ENCODE measurements at places on chromosomes 5 and 9.

- peak; percentile 27 for DNase-seq
Measured at GRCh38 chr9:132937463-132937901, 6.9 kb downstream of the TSC1 start.

DNA sequence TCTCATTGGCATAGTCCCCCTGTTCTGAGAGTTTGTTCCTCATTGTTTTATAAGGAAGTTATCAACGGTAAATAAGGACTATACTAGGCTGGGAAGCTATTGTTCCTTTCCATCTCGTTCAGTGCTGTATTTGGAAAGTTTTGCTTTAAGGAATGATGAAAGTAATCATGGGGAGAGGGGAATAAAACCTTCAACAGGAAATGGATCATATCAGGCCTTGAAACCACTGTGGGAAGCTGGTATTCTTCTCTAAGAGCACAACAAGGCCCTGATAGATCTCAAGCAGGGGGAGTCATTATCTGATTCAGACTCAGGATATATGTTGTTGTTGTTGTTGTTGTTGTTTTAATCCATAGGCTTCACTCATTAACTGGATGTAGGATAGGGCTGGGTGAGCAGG lies 474.5 kb downstream of the ENC1 start:
- peak; percentile 75 for DNase-seq

DNA sequence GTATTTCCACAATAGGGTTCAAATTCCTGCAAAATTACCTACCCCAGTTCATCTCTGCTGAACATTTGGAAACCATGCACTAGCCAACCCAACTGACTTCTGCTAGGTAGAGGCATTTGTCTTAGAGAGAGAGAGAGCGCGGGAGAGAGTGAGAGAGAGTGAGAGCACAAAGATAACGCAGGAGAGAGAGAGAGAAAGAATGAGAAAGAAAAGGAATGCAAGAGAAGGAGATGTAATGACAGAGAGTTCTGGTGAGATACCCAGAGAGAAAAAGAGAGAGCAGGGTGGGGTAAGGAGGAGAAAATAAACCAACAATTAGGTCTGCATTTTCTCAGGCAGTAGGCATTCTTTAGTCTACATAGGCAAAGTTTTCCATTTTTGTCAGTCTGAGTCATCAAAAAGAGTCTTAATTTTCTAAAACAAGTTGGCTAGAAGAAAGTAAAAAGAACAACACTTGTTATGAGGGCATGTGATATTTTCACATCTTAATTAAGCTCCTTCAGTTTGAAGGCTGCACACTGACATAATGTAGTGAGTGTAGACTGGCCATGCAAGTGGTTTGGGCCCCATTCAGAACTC lies 98.2 kb downstream of the MAP1B start:
- DNase-seq = no peak

GRCh38 chr5:158514319-158514985 lies 585.3 kb downstream of the EBF1 start:
- no peak for DNase-seq

- no peak for DNase-seq
Measured at GRCh38 chr9:113267911-113268566, 7.3 kb downstream of the CDC26 start.

GRCh38 chr9:127529671-127530070 lies 78.4 kb downstream of the LRSAM1 start:
- DNase-seq = peak; percentile 78

- no peak for DNase-seq
Measured at GRCh38 chr9:122016309-122016708, 76.8 kb downstream of the TTLL11 start.

GRCh38 chr5:53038196-53038847 lies 49.2 kb downstream of the ITGA2 start:
- DNase-seq = no peak

- DNase-seq = peak; percentile 18
Measured at GRCh38 chr5:15722305-15722704, 222.3 kb downstream of the FBXL7 start.

- DNase-seq = no peak
Measured at GRCh38 chr9:114898741-114899140, 31.6 kb downstream of the TNFSF8 start.

GRCh38 chr9:133696071-133696472 lies 42.1 kb downstream of the SARDH start:
- DNase-seq = no peak

DNA sequence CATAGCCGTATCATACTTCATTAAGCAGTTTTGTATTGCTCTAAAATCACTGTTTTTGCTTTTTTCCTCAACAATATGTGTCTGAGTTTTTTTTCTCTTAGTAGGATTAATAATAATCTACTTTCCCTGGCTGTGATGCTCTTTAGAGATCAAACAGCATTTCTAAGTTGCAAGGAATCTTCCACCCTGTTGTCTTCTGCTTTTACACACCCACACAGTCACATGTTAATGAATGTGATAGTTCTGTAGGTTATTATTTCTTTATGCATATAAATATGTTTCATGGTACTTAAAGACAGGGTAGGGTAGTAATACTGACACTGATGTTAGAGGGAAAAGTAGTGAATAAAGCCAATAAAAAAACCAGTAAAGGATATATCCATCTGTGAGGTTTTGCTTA lies 29.3 kb downstream of the SLC44A1 start:
- no peak for DNase-seq

DNA sequence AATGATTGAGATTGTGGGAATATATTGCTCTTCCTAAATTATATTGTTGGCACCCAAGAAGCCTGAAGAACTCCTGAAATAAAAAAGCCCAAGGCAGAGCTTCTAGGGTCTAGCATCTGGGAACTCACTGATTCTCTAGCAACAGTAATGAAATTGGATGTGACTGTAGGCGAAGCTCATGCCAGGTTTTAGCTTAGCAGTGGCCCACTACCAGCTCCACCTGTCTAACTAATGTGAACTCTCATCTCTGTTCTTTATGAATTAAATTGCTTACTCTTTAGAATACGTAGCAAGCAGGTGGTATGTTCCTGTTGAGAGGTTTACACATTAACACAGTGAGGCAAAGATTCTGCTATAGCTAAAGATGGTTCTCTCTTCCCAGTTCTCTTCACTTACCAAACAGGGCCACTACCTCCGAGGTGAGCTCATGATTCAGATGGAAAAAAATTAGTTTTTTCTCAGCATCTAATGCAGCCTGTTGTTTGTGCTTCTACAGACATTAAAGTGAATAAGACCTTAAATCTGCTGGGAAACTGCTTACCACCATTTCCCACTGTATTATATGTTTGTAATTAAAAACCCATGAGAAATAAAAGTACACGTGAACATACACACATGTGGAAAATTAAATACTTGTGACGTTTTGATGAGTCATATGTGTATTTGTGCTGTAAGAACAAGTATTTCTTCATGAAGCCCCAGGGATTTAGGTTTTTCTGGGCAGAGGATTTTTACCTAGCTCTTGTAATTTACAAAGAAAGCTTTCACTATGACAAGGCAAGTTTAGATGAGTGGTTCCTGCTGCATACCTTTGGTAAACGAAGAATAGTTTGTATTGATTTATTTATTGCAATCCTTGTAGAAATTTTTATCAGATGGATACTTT lies 360.1 kb downstream of the KDM4C start:
- DNase-seq = no peak

DNA sequence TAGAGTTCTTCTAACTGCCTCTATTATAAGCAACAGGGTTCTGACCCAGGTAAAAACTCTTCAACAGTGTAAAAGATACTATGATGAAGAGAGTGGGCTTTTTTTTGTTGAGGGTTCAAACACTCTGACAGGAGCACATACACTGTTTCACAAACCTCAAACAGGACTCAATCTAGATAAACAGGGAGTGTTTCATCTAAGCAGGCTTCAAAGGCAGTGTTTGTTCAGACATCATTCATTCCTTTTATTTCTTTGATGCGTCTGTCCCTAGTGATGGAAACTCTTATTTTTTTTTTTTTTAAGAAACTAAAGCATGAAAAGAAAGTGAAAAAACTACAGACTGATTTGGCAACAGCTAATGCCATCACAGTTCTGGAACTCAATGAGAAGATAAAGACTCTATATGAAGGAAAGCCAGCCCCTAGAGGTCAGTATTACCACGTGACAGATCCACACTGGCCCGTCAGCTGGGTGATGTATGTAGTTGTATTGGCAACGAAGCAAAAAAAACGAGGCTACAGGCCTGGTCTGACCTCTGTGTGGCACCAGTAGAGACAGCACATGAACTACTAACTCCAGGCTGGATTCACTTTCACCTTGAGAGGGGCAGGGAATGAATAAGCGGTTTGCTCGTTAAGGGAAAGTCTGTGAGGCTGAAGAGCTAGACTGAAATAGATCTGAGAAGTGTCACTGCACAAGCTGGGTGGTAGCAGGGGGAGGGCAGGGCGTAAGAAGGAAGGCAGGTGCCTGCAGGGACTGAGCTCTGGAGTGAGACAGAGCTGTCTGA lies 172.2 kb downstream of the CCDC192 start:
- peak; percentile 82 for DNase-seq

- DNase-seq = peak; percentile 10
Measured at GRCh38 chr5:154477382-154478223, 424 bp downstream of the HAND1 start.

DNA sequence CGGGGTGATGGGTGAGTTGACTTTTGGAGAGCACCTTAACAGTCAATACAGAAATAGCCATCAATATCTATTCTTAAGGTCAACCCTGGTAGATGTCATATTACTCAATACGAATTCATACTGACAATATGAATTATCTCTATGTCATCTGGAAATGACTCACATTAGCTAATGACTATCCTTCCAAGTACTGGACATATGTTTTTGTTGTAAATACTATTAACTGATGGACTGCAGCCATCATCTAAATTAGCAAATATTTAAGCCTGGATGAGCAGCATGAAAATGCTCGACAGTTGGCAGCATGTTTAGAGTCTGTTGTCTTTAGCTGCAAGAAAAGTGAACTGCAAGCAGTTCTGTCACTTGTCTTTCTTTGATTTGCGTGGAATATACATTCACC lies 19.6 kb upstream of the ISOC1 start:
- DNase-seq = no peak

DNA sequence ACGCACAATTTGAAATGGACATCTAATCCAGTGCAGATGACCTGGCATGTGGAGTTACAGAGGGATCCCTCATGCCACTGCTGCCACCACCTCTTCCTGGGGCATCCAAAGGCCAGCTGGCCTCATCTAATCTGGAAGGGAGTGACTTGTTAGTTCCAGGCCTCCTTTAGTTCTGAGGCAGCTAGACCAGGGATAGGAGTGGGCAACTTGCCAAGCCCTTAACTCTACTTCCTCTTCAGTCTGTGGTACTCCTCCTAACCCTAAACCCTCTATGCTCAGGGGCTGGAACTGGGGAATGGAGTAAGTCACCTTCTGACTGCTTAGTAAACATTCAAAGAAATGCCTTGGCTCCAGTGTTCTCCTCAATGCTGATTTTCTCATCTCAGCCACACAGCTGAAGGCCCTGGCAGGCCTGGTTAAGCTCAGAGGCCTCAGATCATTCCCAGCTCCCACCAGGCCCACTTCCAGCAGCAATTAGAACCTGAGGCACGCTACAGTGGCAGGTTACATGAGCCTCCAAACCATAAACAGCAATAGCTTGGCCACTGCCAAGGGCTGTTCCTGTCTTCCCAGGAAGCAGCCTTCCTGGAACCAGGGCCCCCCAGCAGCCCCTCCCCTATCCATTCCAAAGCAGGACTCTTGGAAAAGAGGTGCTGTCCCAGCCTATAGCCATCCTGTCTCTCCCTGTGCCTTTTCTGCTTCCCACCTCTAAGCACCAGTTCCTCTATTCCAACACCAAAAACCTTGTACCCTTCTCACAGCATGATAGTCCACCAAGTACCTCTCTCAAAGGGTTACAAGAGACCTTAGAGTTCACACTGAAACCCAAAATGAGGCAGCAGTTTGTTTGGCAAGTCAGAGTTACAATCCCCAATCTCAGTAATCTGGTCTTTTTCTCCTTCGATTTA lies 2.0 kb downstream of the EIF4EBP3 start:
- DNase-seq = no peak

DNA sequence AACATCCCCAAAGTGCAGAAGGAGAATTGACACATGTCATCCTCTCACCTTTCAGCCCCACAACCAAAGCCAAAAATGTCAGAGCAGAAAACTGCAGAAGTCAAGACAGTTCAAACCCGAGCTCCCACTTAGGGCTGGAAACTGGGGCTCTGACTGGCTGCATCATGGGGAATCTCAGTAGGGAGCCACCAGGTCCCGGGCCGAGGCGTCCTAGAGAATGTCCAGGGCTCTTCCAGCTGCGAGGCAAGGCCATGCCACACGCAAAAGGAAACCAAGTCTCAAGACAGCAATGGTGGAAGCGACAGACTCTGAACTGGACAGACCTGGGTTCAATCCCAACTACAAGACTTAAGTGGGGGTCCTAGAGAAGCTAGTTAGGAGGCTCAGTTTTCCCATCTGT lies 13.8 kb downstream of the SH3PXD2B start:
- no peak for DNase-seq

GRCh38 chr9:23537192-23538066 lies 288.6 kb downstream of the ELAVL2 start:
- DNase-seq = no peak
